GM06990 (cell line): ENCODE measurements at places on chromosomes 2 and 18.

DNA sequence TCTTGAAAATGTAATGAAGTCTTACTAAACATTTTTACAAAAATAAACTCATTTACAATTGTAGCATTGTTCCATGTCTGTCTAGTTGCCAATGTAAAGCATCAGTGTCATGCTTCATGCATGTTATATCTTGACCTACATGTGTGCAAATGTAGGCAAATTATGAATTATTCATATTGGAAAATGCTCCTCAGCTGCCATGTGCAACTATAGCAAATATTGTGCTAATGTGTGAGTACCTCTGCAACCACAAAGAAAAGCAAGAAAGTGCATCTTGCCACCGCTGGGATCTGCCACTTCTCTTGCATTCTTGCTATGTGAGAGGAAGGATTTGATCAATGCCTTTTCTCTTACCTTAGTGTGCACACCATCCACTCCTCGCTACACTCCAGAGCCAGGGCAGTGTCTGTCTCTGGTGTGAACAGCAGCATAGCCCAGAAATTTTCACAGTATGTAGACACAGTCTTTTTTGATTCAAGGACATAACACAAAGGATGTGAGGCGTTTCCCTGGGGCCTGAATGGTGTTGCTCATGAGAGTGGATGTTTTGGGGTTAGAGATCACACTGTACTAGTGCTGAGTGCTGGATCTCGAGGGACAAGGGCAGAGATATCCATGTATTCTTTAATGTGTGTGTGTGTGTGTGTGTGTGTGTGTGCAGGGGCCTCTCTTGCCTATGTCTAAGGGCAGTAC is 47.6 kb upstream of the HAAO start:
- DNase-seq: no peak

GRCh38 chr2:174667250-174667860 is 69.8 kb upstream of the WIPF1 start:
- no peak for DNase-seq

GRCh38 chr18:32771169-32771751 is 1.6 kb downstream of the KLHL14 start:
- peak; percentile 26 for DNase-seq

DNA sequence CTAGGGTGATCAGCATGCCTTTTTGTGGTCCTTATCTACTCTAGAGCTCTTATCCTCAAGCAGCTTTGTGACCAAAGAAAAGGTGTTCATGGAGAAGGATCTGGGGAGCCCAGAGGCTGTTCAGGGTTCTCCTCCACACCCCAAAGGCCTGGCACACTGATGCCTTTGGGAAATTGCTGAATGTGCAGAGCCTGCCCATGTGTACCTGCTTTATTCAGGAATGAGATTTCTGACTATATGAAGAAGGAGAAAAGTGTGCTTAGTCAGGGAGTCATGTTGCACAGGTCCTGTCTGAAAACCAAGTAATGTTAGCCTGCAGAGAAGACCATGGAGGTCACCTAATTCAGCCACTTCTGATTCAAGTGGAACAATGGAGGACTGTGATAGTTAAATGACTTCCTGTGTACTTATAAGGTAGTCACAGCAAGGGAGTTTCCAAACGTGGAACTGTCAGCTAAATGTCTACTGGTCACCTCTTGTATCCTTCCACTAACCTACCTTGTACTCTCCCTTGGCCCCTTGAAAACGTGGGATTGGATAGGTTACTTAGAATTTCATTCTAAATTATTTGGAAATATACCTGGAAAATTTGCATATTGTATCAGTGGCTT is 81.3 kb downstream of the LIMS1 start:
- DNase-seq: no peak

GRCh38 chr2:3432067-3432466 is 52.6 kb downstream of the TRAPPC12 start:
- DNase-seq: no peak

DNA sequence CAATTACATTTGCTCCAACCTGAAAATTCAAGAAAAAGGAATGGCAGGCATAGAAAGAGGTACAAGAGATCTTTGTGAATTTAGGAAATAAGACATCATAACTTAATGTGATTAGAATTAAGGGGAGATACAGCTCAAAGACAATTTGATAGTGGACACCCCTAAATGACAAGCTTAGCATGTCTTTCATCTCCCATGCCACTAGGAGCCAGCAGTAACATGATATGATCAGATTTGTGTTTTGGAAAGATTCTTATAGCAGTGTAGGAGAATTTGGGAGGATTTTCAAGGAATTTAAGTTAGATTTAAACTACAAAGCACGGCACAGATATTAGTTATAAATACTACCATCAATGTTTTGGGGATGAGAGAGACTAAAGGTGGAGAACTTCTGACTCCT is 340.8 kb downstream of the RDH14 start:
- DNase-seq: no peak

DNA sequence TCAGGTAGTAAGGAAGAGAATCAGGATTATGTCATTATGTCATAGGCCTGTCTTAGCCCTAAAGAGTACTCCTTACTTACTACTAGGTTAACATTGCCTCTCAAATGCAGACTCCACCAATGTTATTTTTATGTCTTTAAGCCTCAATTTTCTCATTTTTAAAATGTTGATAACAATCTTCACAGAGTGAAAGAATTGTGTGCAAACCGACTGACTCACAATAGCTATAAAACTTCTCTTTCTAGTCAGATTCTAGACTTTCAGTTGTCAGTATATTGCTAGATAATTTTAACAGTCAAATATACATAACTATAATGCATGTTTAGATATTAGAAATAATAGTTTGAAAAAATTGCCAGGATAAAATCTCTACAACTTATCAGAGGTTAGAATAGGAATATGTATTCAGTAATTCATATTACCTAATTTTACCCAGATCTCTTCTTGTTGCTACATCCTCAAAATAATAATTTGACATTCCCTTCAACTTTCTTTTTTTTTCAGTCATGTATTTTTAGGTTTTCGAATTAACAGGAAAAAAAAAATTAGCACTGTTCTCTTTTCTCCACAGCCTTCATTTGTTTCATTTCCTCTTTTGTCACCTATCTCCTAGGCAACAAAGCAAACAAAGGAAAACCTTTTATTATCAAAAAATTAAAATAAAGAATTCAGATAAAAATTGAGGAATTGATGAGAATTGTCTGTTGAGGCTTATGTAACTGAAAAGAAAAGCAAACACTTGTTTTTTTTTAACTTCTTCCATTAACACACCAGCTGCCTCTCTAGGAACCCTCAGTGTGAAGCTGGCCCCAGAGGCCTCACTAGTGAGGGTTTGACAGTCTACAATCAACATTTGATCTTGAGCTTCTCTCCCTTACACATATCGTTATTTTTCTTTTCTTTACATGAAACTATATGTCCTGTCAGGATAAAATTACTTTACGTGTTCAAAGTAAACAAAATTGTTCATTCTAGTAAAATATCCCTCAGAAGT is 279.0 kb downstream of the CALCRL start:
- peak; percentile 65 for DNase-seq

GRCh38 chr2:135818937-135819610 is 17.9 kb downstream of the LCT start:
- peak; percentile 24 for DNase-seq

DNA sequence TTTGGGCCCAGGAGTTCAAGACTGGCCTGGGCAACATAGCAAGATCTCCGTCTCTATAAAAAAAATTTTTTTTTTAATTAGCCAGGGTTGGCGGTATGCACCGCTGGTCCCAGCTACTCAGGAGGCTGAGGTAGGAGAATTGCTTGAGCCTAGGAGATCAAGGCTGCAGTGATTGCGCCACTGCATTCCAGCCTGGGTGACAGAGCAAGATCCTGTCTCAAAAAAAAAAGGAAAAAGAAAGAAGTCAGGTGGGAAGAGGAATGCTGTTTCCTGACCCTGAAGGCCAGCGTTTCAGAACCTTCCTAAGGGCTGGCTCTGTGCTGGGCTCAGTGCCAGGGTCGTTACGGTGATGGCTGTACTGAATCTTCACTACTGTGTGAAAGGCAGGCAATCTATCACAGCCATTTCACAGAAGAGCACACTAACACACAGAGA is 35.0 kb upstream of the AGAP1 start:
- no peak for DNase-seq

DNA sequence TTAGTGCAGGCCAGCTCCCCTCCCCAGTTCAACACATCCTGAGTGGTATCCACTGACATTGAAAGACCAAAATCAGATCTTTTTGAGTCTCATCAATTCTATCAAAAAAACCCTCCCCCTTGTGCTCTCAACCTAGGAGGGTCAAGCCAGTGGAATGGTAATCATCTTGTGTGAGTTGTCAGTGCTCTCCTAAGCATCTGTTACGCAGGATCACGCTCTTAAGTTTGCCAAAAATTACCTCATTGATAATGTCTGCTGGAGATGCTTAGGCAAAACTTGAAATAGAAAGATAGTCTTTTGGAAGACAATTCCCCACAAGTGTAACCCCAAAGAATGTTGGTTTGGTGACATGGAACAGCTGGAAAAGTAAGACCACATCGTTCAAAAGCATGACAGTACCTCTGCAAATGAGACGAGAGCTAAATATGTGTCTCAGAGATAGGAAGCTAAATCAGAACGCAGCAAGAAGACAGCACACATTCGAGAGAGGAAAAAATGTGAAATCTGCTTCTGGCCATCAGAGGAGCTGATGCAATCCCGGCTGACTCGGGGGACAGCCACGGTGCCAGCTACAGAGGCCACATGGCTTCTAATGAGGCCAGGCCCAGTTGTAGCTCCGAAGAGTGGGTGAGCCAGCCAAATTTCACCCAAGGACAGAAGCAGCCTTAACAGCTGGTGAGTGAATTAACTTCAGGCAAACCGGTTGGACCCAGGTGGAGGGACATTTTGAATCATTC is 753.9 kb downstream of the RNF144A start:
- DNase-seq: no peak

- peak; percentile 8 for DNase-seq
Observed at GRCh38 chr2:42238644-42239288, 69.6 kb downstream of the EML4 start.

DNA sequence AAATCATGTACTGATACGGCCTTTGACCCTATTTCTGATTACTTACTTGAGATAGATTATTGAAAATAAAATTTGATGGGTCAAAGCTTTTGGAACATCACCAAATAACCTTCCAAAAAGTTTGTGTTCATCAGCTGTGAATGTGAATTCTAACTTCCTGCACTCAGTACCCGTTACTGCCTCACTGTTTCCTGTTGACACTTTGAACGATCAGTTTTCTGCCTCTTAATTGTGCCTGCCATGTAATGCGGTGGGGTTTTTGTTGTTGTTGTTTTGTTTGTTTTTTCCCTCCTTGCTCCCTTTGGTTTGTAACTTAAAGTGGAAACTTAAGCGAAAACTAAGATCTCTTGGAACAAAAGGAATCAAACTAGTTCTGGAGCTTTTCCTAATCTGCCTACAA is 18.9 kb downstream of the ATG16L1 start:
- no peak for DNase-seq

DNA sequence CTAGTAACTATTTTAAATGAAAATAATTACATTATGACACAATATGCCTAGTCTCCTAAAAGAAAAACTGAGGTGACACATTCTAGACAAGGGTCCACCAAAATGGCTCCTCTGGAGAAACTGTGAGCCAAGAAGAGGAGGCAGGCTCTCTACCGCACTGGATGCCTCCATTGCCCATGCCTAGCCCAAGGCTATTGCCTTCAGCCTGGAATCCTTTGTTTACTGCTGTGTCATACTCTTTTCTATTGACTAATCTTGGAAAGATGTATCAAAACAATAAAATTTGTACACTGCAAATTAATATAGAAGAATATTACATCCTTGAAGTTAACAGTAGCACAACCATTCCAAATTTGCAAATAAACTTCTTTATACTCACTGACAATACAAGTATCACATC is 167.1 kb downstream of the RAB3GAP1 start:
- DNase-seq: no peak

DNA sequence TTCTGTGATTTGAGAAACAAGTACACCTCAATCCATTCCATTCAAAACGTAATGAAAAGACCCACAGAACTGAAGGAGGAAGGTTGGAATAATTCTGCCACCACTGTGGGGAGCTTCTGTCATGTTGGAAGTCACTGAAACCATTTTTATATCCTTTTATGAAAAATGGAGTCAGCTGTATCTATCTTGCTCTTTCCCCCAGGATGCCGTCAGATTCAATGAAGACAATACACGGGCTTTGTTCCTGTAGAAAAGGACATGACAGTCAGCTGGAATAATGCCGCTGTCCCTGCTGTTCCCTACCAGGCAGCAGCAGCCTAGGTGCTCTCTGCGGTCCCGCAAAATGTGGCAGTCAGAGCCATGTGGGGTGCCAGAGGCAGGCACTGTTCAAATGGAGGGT is 52.5 kb upstream of the APCDD1 start:
- no peak for DNase-seq

- DNase-seq: no peak
Observed at GRCh38 chr18:8745355-8746014, 40.1 kb downstream of the MTCL1 start.

GRCh38 chr2:75134860-75135259 is 64.5 kb downstream of the TACR1 start:
- DNase-seq: no peak

- DNase-seq: no peak
Observed at GRCh38 chr2:229273723-229274338, 2.7 kb upstream of the PID1 start.

- no peak for DNase-seq
Observed at GRCh38 chr18:51091270-51091669, 61.3 kb downstream of the SMAD4 start.
